Suprapubic skin (tissue), 4 donors: ENCODE measurements at places on chromosomes 7 and 10. TPM values are rescaled to one million over a fixed set of nuclear protein-coding genes. Genes with fewer than 3 reads are reported as not detected.

PPIA gene
- 1,889 TPM for total RNA-seq

H2BK1 gene
- total RNA-seq: not detected

SFMBT2 gene
- 4.5 TPM for total RNA-seq

FRMD4A gene
- total RNA-seq: 86.3 TPM

PPP1R17 gene
- not detected for total RNA-seq

PRLHR gene
- not detected for total RNA-seq

TEX47 gene
- not detected for total RNA-seq

SKAP2 gene
- 25.0 TPM for total RNA-seq

CFAP43 gene
- 1.5 TPM for total RNA-seq

CDK14 gene
- 4.2 TPM for total RNA-seq

DNA sequence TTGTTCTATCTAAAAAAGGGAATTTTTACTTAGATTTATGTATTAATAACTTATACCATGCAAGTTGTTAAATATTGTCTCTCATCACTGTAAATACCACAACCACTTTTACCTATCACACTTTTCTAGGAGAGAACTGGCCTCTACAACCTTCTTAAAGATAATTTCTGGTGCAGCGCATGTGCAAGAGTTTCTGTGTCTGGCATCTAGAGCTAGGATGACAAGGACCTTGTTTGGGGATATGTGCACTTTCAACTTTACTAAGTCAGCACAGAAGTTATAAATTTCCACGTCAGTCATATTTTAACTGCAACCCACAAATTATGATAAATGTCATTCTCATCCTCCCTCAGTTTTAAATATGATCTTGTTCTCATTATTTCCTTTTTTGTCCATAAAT, 156.9 kb upstream of the ADCY1 start:
- DNase-seq: no peak

DNA sequence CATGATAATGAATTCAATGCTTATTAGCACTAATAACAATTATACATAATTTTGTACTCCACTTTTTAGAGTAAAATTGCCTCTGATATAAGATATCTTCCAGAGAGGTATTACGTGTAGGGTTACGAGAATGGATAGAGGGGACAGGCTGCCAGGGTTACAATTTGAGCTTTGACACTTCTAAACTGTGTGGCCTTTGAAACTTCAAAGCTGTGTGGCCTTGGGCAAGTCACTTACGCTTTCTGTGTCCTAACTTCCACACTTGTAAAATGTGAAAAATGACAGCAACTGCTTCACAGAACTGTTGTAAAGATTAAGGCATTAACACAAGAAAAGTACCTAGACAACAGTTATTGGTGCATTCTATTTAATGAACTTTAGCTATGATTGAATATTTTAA, 259.5 kb upstream of the SLC26A5 start:
- DNase-seq: no peak

- DNase-seq: no peak
These were observed 93.5 kb downstream of the CTBP2 start for GRCh38 chr10:125066764-125067450.

DNA sequence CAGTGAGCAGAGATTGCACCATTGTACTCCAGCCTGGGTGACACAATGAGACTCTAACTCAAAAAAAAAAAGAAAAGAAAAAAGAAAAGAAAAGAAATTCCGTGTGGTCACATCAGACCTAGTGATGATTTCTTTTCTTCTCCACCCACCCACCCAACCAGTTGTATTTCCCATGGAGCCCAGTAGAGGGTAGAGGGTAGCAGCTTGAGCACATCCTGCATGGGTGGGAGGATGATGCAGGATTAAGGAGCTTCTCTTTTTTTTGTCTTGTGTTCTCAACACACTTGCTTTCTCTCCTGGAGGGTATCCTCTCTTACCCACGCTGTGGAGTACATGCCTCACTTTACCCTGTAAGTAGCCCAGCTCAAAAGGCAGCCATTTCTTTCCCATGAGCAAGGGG, 118.6 kb upstream of the CARD11 start:
- DNase-seq: no peak

DNA sequence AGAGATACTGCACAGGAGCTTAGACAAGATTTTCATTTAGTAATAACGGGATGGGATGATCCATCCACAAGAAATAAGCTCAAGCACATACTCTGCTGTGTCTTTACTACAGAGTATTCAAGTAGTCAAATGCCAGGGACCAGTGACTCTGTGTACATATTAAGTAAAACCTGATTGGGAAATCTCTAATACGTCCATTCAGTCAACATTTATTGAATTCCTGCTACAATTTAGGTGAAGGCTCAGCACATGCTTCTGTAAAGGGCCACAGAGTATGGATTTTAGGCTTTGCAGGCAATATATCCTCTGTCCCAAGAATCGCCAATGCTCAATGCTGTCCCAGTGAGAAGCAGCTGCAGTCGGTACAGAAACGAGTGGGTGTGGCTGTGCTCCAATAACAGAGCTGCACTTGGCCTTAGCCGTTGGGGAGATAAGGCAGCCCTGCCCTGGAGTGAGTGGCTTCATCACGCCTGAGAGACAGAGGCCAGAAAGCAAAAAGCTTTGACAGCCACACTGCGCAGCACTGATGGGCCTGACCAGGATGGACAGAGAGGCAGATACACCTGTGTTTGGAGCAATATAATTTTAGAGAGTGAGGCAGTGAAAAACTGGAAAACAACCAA, 186.8 kb downstream of the PARD3 start:
- DNase-seq: no peak

GRCh38 chr10:4121502-4122380, 336.7 kb upstream of the KLF6 start:
- DNase-seq: no peak

- no peak for DNase-seq
These were observed 16.5 kb upstream of the UBE2D1 start for GRCh38 chr10:58318346-58318745.

DNA sequence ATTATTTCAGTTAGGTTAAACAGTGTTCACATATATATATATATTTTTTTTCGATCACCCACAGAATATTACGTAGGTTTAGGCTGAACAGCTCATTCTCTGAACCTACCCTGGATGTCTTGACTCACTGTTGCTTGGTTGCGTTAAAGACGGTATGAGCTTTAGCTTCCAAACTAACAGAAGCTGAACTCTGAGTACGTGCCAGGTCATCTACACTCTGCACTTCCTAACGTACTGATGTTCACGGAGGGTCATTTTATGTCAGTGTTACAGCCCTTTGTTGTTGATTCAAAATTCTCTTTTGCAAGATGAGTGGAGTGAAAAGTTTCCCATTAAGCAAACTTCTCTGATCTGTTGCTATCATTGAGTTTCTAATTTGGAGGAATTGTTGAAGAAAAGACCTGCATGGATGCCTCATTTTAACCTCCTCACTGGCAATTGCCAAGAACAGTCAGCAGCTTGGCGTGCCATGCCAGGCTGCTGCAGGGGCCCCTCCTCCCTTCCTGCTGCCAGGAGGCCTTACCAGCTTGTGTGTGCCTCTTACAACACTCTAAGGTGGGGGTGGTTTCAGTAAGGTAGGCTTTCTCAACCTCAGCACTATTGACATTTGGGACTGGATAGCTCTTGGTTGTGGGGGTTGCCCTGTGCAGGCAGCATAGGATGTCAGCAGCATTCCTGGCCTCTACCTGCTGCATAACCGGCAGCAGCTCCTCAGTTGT, 44.3 kb downstream of the INSYN2A start:
- DNase-seq: no peak

DNA sequence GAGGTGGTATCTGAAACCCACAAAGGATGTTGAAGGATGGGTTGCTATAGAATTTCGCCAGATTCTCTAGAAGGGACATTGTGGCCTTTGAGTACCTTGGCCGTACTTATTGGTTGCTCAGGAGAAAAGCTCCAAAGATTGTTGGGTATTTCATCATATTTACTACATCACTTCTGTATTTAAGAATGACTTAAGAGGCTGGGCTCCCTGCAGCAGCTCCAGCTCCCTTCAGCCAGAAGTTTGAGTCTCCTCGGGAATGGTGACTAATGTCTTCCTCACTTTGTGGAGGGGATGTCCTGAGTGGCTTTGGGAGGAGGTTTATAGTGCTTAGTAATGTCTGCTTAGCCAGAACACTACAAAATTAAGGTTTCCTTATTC, 18.1 kb downstream of the MINDY4 start:
- DNase-seq: no peak

DNA sequence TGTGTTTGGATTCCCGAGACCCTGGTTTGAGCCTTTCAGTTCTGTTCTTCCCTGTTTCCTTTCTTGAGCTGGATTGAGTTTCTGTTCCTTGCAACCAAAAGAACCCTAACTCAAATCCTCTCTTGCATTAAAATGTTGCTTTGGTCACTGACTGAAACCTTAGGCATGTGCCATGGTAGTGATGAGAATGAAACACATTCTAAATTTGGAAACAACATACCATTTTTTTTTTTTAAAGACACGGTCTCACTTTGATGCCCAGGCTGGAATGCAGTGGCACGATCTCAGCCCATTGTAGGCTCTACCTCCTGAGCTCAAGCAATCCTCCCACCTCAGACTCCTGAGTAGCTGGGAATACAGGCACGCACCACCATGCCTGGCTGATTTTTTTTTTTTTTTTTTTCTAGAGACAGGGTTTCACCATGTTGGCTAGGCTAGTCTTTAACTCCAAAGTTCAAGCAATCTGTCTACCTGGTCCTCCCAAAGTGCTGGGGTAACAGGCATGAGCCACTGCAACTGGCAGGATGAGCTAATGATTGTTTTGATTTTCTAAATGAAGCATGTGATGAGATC, 8.4 kb downstream of the THAP5 start:
- no peak for DNase-seq

GRCh38 chr7:83837683-83838082, 188.7 kb upstream of the SEMA3E start:
- DNase-seq: no peak

GRCh38 chr10:118407026-118407425, 64.9 kb upstream of the FAM204A start:
- DNase-seq: no peak

GRCh38 chr10:36946598-36946997, 178.8 kb upstream of the ANKRD30A start:
- no peak for DNase-seq

- DNase-seq: no peak
These were observed 9.2 kb downstream of the SP8 start for GRCh38 chr7:20777377-20778062.

GRCh38 chr10:44864637-44865288, 46.4 kb upstream of the TMEM72 start:
- DNase-seq: peak; percentile 94

DNA sequence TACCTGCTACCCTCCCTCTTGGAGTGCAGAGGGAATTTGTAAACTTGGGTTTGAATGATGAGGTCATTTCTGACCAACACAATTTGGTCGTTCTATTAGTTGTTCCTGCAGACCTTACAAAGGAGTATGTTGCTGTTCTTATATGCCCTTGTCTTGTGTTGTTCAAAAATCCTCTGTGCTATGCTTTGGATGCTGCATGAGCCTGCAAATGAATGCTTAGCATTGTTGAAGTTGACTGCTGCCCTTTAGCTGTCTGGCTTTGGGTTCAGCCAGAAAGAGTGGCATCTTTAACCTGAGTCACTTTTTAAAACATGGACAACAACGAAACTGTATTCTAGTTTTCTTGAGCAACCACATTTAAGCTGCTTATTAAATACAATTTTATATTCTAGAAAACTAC, 80.3 kb downstream of the SND1 start:
- no peak for DNase-seq

DNA sequence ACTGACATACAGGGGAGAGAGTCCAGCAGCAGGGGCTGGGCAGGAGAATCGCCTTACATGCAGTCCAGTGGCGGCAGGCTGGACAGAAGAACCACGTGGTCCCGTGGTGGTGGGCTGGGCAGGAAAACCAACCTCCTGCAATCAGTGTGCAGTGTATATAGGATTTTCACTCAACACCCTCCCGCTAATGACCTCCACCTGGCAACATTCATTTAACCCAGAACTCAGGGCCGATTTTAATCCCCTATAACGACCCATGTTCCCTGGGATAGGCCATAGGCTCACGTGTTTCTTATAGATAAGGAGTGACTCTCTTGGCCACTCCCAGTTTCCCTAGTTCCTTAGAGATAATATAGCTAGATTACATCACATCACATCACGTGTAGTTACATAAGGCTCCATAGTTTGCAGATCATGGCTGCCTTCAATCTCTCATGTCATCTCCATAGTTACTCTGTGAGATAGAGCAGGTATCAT, 19.4 kb downstream of the MTURN start:
- DNase-seq: no peak

DNA sequence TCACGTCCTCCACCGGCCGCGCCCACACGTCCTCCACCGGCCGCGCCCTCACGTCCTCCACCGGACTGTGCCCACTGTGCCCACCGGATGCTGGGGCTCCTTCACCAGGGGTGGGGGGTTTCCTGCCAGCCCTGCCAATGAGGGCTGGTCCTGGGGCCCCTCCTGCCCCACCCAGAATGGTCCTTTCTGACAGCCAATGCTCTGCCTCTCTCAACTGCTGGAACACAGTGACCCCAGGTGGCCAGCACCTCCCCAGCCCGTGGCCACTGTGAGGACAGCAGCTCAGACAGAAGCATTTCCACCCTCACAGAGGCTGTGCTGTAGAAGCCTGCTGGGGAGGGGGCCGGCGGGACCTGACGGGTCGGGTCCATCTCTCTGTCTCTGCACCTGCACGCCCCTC, 90.1 kb upstream of the DNAAF5 start:
- DNase-seq: no peak

GRCh38 chr10:27607591-27607990, 103.5 kb downstream of the RAB18 start:
- DNase-seq: no peak

DNA sequence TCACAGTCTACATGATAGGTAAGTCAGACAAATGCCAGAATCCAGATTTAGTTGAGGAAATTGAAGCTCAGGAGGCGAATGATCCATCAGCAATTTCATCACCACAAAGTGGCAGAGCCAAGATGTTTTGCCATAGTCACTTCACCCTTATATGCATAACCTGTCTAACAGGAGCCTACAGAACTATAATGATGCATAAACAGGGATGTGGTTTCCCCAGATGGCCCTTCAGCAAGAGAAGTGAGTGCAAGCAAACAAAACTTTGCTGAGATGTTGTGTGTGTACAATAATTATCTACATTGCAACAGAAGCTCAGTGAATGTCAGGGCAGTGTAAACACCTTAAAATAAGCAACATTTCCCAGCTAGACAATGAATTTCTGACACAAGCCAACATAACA, 28.6 kb downstream of the PON3 start:
- no peak for DNase-seq

- DNase-seq: no peak
These were observed 78.4 kb upstream of the MEOX2 start for GRCh38 chr7:15764851-15765382.

GRCh38 chr7:3399858-3400257, 98.8 kb downstream of the SDK1 start:
- DNase-seq: no peak

- no peak for DNase-seq
These were observed 103.6 kb downstream of the AHR start for GRCh38 chr7:17401791-17402627.

- no peak for DNase-seq
These were observed 23.4 kb upstream of the DMTF1 start for GRCh38 chr7:87128861-87129267.
